ENCODE measurements at places on chromosomes 5 and 9.

DNA sequence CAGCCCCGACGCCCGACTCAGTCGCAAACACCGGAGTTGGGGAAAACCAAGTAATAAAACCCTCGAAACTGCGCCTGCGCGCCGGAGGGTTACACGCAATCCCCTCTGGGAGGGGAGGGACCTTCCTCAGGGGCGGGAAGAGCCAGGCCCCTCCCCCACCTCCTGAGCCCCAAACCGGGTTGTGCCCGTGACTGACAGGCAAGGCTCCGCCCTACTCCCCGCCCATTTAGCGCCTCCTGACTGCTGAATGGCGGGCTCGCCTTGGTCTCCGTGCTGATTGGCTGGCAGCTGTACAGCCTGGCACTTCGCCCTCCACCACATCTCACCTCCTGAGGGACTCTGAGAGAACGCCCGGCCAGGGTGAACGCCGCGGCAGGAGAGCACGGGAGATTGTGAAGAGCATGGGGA, at the start of gene PRDM9:
TSS of gene PRDM9 (plus strand) at position 332 of the 408 bp plus-strand sequence. CDS start 1,425 bp downstream, outside the sequence.
- peak; percentile 8 for DNase-seq

DNA sequence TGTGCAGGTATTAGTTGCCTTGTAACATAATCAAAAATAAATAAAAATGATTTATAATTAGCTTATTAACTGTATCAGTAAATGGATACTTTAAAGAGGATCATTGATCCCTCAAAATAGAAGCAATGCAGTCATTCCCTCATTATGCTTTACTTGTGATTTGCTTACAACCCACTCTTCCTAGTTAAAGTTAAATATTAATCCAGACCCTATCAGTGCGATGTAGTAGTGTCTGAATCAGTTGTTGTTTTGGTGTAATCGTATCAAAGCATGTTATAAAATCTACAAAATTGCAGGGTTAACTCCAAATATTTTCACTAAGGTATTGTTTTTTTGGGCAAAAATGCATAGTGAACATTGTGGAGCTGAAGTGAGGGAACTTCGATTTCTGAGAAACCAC, 17.6 kb downstream of the TENT4A start:
- no peak for DNase-seq

DNA sequence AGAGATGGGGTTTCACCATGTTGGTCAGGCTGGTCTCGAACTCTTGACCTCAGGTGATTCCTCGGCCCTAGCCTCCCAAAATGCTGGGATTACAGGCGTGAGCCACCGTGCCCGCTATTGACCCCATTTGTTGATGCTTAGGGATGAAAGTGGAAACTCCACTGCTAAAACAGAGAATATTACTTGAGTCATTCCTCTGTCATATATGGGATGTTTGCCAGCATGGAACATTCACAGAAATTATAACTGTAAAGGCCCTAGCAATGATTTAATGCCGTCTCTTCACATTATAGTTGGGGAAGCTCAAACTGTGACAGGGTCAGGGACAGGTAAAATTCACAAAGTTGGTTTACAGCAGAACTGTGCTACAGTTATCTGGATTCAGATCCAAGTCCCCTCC, 94.5 kb downstream of the TMC1 start:
- no peak for DNase-seq

DNA sequence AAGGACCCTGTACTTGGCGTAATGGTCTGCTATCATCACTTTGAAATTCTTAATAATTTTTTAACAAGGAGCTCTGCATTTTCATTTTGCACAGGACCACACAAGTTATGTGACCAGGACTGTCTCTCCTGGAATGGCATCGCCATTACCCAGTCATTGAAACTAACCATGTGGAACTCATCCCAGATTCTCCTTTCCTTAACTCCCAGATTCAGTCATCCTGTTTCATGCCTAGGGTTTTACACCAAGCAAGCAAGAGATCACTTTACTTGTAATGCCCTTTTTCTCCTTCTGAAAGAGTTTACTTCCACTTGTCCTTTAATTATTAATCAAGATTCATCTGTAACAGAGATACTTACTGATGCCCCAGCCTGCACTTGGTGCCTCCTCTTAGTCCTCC, 12.0 kb downstream of the FRMD3 start:
- DNase-seq, result no peak

DNA sequence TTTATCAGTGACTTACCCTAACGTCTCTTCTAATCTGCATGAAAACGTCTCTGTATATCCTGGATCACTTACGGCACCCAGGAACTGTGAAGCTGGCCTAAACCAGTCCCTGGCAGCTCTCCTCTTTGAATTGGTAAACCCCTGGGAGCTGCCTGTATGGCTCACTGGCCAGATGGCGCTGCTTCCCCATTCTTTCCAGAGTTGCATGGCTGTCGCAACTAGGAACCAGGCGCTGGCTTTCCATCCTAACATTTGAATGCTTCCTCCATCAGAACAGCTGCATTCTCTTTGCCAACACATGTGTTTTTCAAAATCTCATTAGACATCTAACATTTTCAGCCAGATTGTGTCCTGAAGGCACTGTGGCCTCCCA, 8.0 kb upstream of the PCA3 start:
- DNase-seq, result no peak

DNA sequence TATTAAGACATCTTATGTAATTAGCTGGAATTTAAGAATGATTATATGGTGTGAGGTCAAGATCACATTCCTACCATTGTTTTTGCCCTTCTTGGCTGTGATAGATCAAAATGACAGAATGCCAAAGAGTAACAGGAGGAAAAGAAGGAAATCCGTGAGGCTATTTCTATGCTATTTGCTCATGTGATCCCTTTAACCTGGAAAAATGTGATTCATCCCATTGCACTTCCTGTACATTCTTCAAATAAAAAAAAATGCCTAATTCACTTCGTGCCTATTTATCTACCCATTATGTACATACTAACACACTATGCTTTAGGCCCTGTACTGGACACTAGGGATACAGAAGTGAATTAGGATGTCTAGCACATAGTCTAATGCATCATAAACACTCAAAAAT, 154.1 kb upstream of the PAPPA start:
- DNase-seq, result no peak

DNA sequence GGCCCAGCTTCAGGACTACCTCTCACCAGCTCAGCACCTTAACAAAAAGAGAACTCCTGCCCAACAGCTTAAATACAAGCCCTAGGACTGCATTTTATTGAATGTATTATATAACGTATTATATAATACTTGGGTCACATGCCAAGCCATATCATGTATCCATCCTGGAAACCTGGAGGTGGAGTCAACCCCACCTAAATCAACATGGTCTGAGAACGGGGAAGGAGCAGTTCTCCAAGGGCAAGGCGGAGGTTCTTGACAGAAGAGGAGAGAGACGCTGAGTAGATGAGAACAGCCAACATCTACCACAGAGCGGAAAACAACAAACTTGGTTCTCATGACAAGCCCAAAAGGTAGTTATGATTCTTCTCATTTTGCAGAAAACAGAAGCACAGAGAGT, 163.4 kb downstream of the FGF18 start:
- no peak for DNase-seq

DNA sequence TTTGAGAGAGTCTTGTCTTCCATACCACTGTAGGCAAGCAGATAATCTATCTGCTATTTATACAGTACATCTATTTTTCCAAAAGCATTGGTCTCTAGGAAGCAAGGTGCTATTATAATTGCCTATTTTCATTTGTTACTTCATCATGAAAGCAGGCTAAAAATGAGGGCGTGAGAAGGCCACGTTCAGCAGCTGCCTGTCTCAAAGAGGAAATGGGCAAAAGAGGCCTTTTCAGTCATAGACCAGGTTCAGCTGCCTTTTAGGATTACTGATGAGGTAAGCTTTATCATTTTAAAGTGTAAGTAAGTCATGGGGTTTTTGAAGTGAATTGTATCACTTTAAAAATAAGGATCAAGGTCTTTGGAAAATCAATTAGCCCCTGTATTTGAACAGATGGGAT, 1091.1 kb upstream of the DMAC1 start:
- DNase-seq, result no peak

DNA sequence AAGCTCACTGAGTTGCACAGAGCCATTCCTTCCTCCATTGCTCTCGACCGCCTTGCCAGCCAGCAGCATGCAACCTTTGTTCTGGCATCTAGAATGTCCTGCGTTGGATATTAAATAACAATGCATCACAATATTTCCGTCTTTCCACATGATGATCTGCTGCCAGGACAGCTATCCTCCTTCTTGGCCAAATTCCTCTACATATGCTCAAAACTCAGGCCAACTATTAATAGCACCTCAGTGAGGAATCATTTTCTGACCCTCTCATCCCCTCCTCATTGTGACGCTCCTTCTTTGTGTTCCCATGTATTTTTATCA, 128.6 kb downstream of the MYO10 start:
- no peak for DNase-seq

- DNase-seq, result no peak
These were observed 67.4 kb upstream of the HRH2 start for GRCh38 chr5:175590471-175590881.

- DNase-seq, result no peak
These were observed 11.1 kb downstream of the PTTG1 start for GRCh38 chr5:160432787-160433186.

DNA sequence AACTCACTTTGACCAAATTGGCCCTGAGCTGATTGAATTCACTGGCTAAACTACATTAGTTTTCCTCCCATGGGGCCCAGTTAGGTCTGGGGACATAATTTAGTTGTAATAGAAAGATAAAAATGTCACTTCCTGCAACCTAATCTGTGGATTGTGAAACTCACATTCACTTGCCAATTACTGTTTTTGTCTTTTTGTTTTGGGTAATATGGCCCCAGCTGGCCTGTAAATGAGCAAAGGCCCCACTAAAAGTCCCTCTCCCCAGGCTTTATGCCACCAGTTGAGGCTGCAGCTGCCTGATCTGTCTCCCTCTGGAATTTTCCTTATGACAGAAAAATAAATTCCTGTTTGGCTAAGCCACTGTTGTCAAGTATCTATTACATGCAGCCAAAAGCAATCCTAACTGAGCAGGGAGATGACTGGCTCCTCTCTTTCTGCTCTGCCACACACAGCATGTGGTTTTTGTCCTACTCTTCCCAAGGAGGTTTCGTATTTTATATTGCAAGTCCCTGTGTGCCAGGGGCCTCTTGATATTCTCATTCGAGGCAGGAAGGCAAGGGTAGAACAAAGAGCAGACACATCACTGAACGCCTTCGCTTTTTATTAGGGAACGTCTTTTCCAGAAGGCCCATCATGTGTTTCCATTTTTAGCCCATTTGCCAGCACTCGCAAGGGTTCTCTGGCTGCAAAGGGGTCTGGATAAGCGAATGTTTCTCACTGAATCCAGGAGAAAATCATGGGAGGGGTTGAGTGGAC, 24.1 kb upstream of the SLC25A48 start:
- no peak for DNase-seq

DNA sequence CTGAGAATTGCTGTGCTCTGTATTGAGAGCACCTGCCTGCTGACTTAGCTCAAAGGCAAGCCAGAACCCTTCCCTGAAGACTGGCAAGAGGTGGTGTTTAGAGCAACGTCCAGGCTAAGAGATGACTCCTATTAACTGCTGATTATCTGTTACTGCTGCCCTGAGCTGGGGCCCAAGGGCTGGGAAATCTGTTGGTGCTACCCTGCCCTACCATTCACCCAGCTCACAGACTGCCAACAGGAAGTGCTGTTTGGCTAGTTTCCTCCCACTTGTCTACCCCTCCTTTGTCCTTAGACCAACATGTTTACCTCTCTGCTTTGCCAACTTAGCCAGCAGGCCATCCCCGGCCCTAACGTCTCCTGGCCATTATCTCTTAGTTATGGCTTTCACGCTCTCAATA, 6.9 kb downstream of the RAB24 start:
- no peak for DNase-seq

GRCh38 chr9:99105152-99106043, 485 bp downstream of the TGFBR1 start:
- DNase-seq, result peak; percentile 43

DNA sequence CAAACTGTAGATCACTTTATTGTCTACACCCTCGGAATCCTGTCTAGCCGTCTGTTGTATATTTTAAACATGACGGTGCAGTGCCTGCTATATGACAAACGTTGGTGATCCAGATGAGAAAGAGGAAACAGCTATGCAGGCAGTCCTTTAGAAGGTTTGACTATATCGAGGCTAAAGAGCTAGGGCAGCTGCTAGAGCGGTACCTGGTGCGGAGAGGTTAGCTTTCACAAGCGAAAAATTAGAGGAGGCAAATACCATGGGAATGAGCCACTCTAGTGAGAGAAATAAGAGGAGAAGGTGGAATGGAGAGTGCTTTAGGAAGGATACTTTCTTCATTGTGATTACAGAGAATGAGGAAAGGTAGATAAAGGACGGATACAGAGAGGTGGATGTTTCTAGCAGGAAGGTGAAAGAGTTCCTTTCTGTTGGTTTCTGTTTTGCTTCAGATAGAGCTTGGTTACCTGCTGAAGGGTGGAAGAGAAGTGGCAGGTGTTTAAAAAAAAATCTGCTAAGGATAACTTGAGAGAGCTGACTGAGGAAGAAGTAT, 959 bp upstream of the FBXL17 start:
- DNase-seq, result peak; percentile 14

DNA sequence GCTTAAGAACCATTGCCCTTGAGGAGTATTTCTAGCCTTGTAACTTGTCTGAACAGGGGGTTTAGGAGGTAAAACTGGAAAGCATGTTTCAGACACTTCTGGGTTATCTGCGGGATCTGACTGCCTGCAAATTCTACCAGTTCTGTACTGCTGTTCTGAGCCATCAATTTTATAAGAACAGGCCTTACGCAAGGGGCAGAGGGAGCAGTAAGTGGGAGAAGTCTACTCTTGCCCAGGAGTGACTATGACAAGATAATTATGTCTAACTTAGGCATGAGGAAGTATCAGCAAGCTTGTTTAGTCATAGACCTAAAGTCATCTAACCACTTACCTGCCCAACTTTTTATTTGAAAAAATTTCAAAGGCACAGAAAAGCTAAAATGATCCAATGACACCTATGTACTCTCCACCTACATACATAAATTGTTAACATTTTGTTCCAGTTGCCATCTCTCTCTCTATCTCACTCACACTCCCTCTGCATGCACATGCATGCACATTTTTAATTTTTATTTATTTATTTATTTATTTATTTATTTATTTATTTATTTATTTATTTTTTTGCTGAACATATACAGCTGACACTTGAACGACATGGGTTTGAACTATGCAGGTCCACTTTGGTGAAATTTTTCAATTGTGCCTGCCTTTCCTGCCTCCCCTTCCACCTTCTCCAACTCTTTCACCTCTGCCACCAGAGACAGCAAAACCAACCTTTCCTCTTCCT, 18.4 kb upstream of the DEPDC1B start:
- DNase-seq, result no peak

GRCh38 chr5:53333160-53333559, 147.3 kb upstream of the FST start:
- no peak for DNase-seq

DNA sequence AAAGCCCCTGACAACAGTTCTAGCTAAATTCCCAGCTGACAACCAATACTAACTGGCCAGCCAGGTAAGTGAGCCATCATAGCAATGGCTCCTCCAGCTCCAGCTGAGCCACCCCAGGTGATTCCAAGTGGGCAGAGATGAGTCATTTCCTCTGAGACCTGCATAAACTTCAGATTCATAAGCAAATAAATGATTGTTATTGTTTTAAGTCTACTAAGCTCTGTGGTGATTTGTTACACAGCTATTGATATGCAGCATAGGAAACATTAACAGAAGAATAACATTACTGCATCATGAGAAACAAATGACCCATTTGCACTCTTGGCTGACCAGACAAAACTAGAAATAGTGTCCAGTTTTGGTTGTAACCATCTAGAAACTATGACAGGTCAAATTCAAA, 60.3 kb downstream of the TTC39B start:
- no peak for DNase-seq

Data from activated CD4-positive, alpha-beta T cell treated with anti-CD3 and anti-CD28 coated beads, Interleukin-2, Interleukin-6, amounts not matched to agents 100 ng/mL and 50 ng/mL, durations not matched to agents 16 hours and 8 hours (primary cell).